Psoas muscle (tissue), 8 donors: ENCODE measurements at places on chromosomes 2 and 18. TPM values are rescaled to one million over a fixed set of nuclear protein-coding genes. Genes with fewer than 3 reads are reported as not detected.

The NAT8 gene
- total RNA-seq, result not detected

The TBR1 gene
- total RNA-seq, result not detected

The MOCOS gene
- total RNA-seq, result 4.8 TPM

The WDPCP gene
- total RNA-seq, result 13.7 TPM

The SLC38A11 gene
- 1.3 TPM for total RNA-seq

DNA sequence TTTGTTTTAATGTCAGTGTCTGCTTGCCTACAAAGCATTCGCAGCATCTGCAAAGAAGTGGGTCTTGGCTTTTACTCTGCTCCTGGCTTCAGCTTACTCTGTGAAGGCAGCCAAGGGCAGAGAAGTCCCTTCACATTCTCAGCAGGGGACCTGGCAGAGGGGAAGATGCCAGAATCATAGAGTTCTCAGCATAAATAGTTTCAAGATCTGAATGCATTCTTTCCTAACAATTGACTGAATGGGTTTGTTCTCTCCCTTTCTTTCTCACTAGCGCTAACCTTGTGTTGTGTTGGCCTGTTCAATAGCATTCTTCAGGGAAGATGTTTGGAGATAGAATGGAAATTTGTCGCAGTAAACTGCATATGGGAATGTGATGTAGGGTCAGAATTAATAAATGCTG is 106.9 kb downstream of the FARSB start:
- no peak overlapping the region for H3K4me3 ChIP-seq
- no peak for DNase-seq
- no peaks in the 10 kb centered on the region for H3K36me3 ChIP-seq
- H3K4me1 ChIP-seq, result no peaks in the 10 kb centered on the region
- peaks cover under 1% of the 10 kb centered on the region for H3K27me3 ChIP-seq

DNA sequence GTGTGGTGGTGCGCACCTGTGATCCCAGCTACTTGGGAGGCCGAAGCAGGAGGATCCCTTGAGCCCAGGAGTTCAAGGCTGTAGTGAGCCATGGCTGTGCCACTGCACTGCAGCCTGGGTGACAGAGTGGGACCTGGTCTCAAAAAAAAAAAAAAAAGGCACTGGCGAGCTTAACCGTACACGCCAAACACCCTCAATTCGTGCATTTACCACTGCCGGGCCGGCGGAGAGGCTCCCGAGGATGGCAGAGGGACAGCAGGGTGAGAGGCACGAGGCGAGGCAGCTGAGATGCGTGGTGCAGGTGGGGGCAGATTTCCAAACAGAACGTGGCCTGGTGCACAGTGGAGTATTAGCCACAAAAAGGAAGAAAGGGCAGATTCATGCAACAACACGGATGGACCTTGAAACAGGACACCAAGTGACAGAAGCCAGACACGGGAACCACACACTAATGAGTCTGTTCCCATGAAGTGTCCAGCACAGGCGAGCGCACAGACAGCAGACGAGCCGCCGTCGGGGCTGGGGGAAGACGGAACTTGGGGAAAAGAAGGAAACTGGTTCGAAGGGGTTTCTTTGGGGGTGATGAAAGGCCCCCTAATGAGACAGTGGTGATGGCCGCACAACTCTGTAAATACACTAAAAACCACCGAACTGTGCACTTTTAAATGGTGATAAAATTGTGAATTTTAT is 27.4 kb downstream of the SLC66A2 start:
- no peaks in the 10 kb centered on the region for H3K36me3 ChIP-seq
- peak overlapping the region; percentile 86 for H3K27ac ChIP-seq
- no peak overlapping the region for H3K4me3 ChIP-seq
- H3K27me3 ChIP-seq, result no peaks in the 10 kb centered on the region
- no peak for DNase-seq

DNA sequence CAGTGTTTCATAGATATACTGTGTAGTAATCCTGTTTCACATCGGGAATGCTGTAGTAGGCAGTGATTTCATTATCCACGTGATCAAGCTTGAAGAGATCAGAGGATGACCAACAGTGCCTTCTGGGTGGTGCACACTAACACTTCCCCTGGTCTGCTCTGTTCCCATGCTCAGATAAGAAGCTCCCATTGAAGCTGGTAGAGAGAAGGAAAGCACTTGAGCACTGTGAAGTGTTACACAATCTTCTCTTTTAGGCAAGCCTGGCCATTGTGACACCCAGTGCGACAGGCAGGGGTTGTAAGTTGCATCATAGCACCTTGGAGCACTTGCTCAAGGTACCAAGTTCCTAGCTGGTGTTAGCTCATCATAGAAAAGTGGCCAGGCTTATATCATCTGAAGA is 30.6 kb upstream of the GPD2 start:
- no peak overlapping the region for H3K4me3 ChIP-seq
- H3K4me1 ChIP-seq, result peaks cover 20% of the 10 kb centered on the region
- DNase-seq, result no peak
- H3K36me3 ChIP-seq, result no peaks in the 10 kb centered on the region
- no peaks in the 10 kb centered on the region for H3K27me3 ChIP-seq

DNA sequence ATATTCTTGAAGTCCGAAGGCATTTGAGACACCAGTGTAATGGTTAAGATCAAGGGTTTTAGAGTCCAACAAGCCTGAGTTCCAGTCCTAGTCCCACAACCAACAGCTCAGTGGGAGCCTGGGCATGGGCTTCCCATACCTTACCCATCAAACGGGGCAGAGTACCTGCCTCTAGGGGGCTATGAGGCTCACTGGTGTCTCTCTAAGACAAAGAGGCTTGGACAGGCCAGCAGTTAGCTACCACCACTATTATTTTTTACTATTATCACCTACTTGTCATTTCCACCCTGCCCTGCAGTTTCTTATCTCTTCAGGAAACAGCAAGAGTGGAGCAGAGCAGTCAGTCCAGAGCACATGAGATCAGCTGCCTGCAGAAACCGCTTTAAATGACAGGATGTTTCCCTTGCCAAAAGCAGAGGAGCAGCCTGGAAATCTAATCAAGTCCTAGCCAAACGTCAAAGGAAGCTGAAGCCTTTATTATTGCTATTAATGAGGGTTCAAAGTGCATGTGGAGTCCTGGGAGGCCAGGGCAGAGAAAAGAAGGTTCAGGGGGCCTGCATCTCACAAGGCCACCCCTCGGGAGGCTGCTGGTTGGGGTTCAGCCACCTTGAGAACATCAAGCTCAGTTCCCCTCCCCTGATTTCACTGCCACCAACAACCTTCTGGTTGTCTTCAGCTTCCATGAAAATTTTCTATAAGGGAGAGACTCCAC is 66.6 kb downstream of the STPG4 start:
- peaks cover 23% of the 10 kb centered on the region for H3K4me1 ChIP-seq
- no peaks in the 10 kb centered on the region for H3K27me3 ChIP-seq
- H3K27ac ChIP-seq, result peak overlapping the region; percentile 36
- no peak overlapping the region for H3K4me3 ChIP-seq

DNA sequence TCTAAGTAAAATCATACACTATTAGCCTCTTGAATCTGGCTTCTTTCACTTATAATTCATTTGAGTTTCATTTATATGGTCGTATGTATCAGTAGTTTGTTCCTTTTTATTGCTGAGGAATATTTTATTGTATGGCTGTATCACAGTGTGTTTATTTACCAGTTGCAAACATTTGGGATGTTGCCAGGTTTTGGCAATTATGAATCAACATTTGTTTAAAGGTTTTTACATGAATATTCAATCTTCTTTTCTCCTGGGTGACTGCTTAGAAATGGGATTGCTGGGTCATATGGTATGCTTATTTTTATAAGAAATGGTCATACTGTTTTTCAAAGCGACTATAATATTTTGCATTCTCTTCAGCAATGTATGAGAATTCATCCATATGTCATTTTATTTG is 107.9 kb downstream of the PMAIP1 start:
- H3K27me3 ChIP-seq, result no peaks in the 10 kb centered on the region
- H3K4me1 ChIP-seq, result no peaks in the 10 kb centered on the region
- H3K36me3 ChIP-seq, result no peaks in the 10 kb centered on the region
- DNase-seq, result no peak

GRCh38 chr2:152890736-152891135 is 172.3 kb downstream of the ARL6IP6 start:
- H3K4me1 ChIP-seq, result no peaks in the 10 kb centered on the region
- H3K36me3 ChIP-seq, result no peaks in the 10 kb centered on the region
- no peak overlapping the region for H3K4me3 ChIP-seq
- DNase-seq, result no peak

DNA sequence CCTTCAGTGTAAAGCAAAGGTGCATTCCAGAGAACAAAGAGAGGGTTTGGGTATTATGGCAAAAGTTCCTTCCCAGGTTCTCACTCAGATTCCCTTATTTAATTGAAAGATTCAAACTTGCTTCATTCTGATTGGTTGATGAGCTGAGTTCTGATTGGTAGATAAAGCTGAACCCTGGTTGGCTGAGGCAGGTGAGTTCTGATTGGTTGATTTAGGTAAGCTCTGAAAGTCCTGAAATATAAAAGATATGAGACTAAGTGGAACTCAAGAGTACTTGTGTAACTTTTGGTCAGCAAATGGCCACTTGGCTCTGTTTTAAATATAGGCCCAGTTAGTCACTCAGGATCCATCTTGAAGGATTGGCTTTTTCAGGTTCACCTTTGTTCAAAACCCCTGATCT is 99.8 kb upstream of the FBXO11 start:
- no peaks in the 10 kb centered on the region for H3K36me3 ChIP-seq
- no peak overlapping the region for H3K4me3 ChIP-seq
- H3K4me1 ChIP-seq, result no peaks in the 10 kb centered on the region
- no peak overlapping the region for H3K27ac ChIP-seq
- DNase-seq, result no peak

- no peaks in the 10 kb centered on the region for H3K27me3 ChIP-seq
- H3K4me3 ChIP-seq, result peak overlapping the region; percentile 53
- DNase-seq, result peak; percentile 72
- peak overlapping the region; percentile 90 for H3K27ac ChIP-seq
Observed at GRCh38 chr2:86703704-86704361, 16.3 kb upstream of the RMND5A start.

GRCh38 chr2:10124538-10125045 is 2.1 kb downstream of the RRM2 start:
- no peak for DNase-seq
- no peak overlapping the region for H3K4me3 ChIP-seq

DNA sequence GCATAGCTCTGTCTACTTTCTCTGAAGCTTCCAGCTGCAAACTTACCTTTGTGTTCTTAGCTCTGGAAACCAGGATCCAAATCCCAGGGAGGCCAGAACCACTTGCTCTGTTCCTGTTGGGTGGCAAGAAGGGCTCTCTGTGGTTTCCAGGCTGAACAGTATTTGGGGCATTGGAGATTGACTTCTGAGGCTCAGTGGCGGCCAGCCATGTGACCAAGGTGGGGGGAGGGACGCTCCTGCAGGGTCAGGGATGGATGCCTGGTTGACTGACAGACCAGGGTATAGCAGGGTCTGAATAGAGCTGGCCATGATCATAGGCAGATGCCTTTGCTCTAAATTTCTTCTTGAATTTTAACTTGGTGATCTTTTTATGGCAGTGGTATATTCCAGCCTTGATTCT is 15.1 kb downstream of the SLC4A5 start:
- no peak overlapping the region for H3K27ac ChIP-seq
- no peak overlapping the region for H3K4me3 ChIP-seq
- no peaks in the 10 kb centered on the region for H3K27me3 ChIP-seq
- no peak for DNase-seq

GRCh38 chr2:55947752-55948151 is 24.2 kb upstream of the EFEMP1 start:
- no peaks in the 10 kb centered on the region for H3K4me1 ChIP-seq
- DNase-seq, result no peak
- no peaks in the 10 kb centered on the region for H3K36me3 ChIP-seq
- H3K4me3 ChIP-seq, result no peak overlapping the region
- H3K27me3 ChIP-seq, result no peaks in the 10 kb centered on the region

DNA sequence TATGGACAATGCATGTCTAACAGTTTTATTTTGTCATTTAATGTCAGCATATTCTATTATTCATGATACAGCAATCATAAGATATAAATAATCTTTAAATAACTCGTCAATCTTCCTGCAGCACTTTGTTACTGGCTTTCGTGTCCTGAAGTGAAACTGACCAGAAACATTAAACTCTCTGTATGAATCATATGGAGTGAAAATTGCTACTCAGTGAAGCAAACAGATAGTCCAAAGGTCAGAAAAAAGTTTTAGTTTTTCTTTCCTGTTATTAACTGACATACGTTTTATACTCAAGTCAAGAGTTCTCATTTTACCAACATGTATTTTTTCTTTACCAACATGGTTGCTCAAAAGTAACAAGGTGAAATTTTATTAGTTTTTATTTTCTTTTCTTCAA is 106.8 kb upstream of the GALNT5 start:
- H3K27me3 ChIP-seq, result no peaks in the 10 kb centered on the region
- H3K4me3 ChIP-seq, result no peak overlapping the region
- no peaks in the 10 kb centered on the region for H3K36me3 ChIP-seq
- H3K27ac ChIP-seq, result no peak overlapping the region

- H3K27ac ChIP-seq, result no peak overlapping the region
- H3K4me3 ChIP-seq, result no peak overlapping the region
- H3K36me3 ChIP-seq, result peaks cover 7% of the 10 kb centered on the region
- H3K27me3 ChIP-seq, result no peaks in the 10 kb centered on the region
- H3K4me1 ChIP-seq, result no peaks in the 10 kb centered on the region
Observed at GRCh38 chr2:164701565-164701964, 80.3 kb upstream of the GRB14 start.

- DNase-seq, result peak; percentile 68
- no peaks in the 10 kb centered on the region for H3K27me3 ChIP-seq
- peaks cover 37% of the 10 kb centered on the region for H3K4me1 ChIP-seq
- H3K36me3 ChIP-seq, result no peaks in the 10 kb centered on the region
- peak overlapping the region; percentile 20 for H3K4me3 ChIP-seq
- peak overlapping the region; percentile 88 for H3K27ac ChIP-seq
Observed at GRCh38 chr18:63161761-63162195, 157.8 kb downstream of the BCL2 start.

- no peak overlapping the region for H3K4me3 ChIP-seq
- H3K4me1 ChIP-seq, result peaks cover 15% of the 10 kb centered on the region
- no peaks in the 10 kb centered on the region for H3K36me3 ChIP-seq
- H3K27ac ChIP-seq, result peak overlapping the region; percentile 17
Observed at GRCh38 chr2:45458909-45459563, 152.0 kb downstream of the SRBD1 start.

DNA sequence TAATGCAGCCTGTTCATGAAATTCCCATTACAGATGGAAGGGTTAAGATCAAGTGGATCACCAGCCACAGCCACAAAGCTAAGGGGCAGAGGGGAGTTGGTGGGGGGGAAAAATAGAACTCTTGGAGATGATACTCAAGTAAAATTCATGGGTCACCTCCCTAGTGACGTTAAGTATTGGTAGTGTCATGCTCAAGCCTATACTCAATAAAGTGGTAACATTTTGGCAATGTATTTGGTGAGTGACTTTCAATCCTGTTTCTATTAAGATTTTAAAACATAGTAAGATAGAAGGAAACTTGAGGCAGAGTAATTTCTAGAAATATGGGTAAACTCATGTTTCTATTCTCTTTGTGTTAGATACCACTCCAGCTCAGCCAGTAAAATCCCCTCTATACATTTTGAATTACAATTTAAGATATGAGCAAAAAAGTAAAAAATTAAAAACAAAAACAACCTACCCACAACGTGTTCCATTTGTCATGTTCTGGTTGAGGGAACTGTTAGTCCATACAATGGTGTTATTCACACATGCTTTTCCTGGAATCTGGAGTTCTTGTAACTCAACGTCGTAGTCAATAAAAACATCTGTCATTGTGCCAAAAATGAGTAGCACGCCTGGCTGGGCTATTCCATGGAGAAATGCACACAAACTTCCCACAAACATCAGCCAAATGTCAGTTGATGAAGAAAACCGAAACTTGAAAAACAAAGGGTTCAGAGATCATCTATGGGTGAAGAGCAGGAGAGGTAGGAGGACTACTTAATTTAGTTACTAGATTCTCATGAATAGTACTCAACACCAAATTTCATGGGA is 18.1 kb downstream of the ABCB11 start:
- H3K4me3 ChIP-seq, result no peak overlapping the region
- H3K27me3 ChIP-seq, result no peaks in the 10 kb centered on the region
- no peak overlapping the region for H3K27ac ChIP-seq

- H3K36me3 ChIP-seq, result no peaks in the 10 kb centered on the region
- H3K4me3 ChIP-seq, result no peak overlapping the region
- H3K27ac ChIP-seq, result no peak overlapping the region
- no peaks in the 10 kb centered on the region for H3K4me1 ChIP-seq
- no peak for DNase-seq
Observed at GRCh38 chr2:14941151-14941631, 308.7 kb downstream of the LRATD1 start.
